ENCODE measurements at places on chromosomes 16 and 17.

- peak; percentile 11 for DNase-seq
Measured at GRCh38 chr17:17628388-17629008, 37.0 kb upstream of the PEMT start.

DNA sequence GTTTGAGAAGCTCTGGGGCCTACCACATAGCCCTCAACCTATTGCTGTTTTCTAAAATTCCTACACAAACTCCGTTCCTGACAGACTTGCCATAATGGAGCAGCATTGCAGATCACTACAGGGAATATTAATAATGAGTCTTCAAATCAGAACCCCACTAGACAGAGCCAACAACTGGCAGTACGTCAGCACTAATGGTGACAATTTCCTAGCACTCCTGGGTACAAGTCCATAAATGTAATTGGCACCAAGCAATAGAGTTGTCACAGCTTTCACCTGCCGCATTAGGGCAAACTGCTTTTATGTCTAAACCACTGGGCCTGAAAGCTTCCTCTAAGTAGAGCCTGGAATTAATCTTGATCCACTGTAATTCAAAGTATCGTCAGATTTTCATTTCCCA lies 25.5 kb upstream of the ABAT start:
- DNase-seq, result no peak

GRCh38 chr16:72928090-72928981 lies 119.6 kb downstream of the ZFHX3 start:
- DNase-seq, result no peak

DNA sequence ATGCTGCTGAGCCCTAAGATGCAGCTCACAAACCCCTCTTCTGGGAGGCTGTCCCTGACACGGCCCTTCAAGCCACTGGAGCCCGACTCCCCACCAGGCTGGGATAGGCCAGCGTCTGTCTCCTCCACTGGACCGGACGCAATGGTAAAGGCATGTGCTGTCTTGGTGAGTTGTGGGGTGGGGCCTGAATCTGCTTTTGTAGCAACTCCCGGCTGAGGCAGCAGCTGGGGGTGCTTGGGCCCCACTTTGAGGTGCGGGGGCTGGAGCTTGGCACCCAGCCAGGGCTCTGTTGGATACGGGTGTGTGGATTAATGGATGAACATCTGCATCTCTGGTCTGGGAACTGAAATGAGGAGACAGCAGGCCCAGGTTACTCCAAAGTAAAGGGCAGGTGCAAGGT lies 3.5 kb upstream of the NLRC3 start:
- no peak for DNase-seq

DNA sequence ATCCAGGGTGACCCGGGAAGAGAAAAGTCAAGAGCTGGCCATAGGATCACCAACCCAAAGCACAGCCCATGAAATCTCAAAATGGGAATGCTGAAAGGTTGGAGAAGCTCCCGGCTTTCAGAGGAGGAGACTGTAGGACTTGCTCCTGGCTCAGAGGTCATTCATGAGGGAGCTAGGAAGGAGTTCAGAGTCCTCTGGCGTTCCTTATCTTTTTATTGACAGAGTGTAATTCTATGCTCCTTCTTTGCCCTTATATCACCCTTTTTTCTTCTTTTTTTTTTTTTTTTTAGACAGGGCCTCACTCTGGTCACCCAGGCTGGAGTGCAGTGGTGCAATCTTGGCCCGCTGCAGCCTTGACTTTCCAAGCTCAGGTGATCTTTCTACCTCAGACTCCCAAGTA lies 27.3 kb upstream of the CNOT1 start:
- DNase-seq, result no peak

DNA sequence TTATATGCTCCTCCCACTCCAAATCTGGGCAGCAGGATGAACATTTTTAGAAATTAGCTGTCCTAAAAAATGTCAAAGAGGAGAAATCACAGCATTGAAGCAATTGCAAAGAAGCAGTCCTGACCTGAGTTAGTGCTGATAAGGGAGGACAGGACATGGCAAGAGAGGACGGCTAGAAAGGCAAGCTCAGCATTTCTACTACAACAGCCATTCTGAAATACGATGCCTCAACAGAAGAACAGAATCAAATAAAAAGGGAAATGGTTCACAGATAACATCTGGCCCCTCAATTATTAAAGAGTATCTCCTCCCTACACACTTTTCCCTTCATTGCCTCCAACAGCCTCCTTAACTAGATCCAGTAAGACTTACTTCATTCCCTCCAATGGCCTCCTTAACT lies 18.3 kb downstream of the VPS53 start:
- no peak for DNase-seq

DNA sequence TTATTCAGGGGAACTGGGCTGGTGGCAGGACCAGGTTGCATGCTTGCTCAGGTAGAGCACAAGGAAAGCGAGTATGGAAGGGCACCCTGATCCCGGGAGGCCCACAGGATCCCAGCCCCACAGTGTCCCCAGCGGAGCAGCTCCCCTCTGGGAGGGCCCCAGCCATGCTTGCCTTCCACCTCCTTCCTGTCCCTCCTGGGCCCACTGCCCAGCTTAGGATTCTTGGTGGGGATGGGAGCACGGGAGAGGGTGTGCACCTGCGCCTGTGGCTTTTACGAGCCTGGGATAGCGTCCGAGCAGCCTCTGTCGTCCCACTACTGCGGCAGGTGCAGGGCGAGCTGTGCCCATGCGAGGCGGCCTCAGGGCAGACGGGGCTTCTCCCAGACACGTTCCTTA lies 114.5 kb downstream of the BANP start:
- no peak for DNase-seq

DNA sequence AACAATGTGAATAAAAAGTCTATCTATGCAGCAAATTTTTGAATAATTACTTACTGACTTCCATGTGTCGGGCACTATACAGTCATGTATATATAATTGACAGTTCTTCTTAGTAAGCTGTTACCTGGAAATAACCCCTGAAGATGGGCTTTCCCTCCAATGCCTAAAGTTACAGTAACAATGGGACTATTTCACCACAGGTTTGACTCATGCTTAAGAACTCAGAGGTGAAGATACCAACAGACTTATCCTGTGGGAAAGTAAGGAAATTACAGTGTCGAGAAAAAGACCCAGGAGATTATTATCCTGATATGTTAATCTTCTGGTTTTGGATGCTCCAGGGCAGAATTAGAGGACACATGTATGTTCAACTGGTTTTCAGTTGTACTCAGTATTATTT lies 601.5 kb upstream of the SOX9 start:
- no peak for DNase-seq

DNA sequence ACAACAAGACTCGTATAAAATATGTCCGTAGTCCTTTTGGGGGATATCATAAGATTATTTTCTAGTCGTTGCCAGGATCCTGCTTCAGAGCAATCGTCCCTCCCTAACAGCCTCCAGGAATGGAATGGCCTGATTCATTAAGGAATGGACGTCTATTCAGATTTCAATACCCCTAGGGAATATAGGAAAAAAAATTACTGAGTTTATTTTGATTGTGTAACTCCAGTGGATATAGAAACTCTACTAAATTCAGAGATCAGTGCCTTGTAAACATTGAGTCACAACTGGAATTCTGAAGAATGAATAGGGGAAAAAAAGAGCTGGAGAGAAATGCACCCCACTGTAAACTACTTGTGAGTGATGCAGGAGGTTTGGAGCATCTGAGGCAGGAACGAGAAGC lies 1171.5 kb upstream of the GOT2 start:
- DNase-seq, result no peak
